ENCODE measurements at places on chromosomes 6 and 20.

DNA sequence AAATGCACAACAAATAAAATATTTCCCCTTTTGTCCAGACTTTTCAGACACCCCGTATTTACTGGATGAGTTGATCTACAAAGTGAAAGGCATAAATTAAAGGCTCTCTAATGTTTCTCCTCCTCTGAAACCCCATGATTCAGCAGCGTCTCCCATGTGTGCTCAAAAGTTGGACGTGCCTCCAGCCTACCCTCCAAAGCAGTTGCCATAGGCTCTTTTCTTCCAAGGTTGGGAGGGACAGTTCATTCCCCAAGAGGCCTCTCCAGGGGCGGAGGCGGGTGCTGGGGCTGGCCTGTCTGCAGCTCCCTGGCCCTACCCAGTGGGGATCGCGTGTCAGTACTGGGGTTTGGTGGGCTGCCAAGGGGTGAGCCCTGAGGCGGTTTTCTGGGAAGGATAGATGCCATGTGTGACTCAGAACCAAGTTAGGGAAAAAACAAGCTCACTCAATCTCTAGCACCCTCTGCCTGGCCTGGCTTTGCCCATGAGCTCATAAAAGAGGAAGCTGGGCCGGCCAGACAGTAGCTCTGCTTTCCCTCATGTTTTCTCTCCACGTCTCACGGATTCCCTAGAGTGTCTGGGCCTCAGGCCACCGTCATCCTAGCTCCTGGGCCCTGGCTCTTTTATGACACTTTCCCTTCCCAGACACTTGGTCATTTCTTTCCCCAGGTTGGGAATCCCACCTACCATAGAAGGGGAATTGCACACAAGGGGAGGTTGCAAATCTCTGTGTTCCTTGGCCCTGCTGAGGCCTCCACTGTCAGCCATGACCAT is 8.0 kb upstream of the IER3 start:
- DNase-seq, result peak; percentile 94

DNA sequence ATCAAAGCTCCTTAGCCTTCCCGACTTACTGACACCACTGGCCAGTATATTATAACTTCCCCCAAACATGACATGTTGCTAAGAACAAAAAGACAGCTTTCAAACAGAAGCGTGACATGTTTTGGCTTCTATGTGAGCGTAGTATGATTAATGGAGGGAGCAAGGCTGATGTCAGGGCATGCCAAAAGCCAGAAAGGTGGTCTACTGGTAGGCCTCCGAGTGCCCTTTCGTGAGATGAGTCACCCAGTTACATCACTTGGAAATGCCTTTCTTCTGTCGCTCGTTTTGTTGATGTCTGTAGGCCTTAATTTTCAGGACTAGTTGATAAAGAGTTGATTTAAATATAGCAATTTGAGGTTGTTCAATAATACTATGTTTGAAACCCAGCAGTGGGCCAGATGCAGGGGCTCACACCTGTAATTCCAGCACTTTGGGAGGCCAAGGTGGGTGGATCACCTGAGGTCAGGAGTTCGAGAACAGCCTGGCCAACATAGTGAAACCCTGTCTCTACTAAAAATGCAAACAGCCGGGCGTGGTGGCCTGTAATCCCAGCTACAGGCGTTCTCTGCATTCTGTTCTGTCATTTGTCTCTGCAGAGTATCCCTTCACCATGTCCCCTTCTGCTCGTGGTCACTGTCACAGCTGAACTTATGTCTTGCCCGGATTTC is 53.3 kb downstream of the CNKSR3 start:
- no peak for DNase-seq

- no peak for DNase-seq
Measured at GRCh38 chr6:139282684-139283083, 9.1 kb downstream of the TXLNB start.

DNA sequence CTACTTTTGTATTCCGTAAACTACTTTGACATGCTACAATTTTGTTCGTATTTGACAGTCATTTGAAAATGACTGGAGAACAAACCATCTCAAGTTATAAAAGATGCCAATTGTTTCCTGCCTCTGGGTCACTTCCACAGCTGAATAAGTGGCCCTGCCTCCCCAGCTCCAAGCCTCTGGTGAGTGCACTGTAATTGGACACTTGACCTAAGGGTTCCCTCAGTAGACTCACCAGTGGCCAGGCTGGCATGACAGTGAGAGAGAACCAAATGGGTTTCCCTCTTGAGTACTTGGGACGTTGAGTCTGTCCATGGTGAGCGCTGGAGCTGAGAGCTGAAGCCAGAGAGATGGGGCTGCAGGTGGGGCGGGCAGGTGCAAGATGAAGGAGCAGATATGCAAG is 57.1 kb downstream of the SLC35D3 start:
- no peak for DNase-seq

DNA sequence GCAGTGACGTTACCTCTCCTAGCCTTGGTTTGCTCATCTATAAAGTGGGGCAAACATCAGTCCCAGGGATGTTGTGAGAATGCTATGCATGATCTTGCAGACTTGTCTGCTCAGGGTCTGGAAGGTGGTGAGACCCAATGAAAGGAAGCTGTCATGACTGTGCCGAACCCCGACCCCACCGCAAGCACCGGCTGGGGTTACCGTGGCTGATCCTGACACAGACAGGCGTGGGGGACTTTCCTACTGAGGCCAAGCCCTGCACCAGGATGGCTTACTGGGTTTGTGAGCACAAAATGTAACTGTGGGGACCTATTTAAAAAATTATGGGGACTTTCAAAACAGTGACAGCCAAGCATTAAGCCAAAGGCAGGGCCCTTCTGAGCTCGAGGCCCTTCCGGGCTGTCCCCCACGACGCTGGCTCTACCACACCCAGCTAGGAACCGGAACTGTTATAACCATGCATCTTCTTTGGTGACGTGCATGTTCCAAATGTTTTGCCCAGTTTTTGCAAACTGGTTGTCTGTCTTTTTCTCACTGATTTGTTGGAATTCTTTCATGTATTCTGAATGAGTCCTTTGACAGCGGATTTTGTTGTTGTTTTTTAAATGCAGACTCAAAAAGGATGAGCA is 76.6 kb upstream of the PMEPA1 start:
- no peak for DNase-seq

GRCh38 chr6:33297406-33297955 is 1.3 kb downstream of the RGL2 start:
- no peak for DNase-seq

- DNase-seq, result no peak
Measured at GRCh38 chr6:150560884-150561219, 38.8 kb upstream of the PLEKHG1 start.

DNA sequence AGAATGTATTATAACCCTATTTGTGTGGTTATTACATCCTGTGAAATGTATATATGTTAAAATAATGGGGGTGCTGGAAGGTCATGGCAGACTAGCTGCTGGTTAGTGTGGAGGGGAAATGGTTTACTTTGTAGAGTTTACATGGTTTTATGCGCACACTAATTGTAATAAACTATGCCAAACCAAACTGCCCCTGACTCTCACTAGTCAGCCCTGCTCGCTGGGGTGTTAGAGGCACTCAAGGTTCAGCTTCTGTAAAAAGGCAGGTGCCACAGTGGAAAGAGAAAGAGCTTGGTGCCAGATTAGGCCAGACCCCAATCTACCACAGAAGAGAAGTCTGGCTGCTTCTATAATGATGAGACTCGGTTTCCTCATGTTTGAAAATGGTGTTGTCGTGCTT is 52.7 kb downstream of the GOPC start:
- no peak for DNase-seq

- no peak for DNase-seq
Measured at GRCh38 chr6:139335447-139336210, 38.8 kb downstream of the CITED2 start.

- DNase-seq, result no peak
Measured at GRCh38 chr6:97110149-97110548, 172.9 kb downstream of the MMS22L start.

DNA sequence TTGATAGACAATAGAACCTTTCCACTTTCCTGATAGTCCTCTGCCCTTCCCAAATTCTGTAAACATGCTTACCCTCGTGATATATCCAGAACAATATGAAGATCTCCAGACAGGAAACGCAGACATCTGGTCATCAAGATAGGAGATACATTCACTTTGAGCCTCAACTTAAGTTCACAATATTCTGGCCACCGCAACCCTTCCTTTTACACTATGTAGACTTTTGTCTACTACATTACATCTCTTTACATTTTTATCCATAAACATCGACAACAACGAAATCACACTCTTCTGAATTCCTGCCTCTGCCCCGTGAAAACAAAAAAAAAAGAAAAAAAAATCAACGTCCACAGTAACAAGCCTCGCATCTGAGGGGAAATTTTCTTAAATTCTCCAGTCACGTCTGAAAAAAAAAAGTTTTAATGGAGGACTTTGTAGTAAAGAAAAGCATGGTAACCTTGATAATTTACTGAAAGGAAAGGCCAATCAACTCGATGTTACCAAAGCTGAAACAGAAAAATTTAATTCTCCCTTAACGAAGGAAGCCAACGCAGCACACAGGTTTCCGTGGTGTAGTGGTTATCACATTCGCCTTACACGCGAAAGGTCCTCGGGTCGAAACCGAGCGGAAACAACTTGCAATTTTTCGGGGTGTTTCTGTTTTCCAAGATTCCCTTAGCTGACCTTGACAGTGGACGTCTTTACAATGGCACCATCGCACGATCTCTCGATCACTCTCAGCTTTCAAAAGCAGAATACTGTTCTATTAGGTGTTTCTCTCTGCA is 21.8 kb downstream of the POM121L2 start:
- no peak for DNase-seq

GRCh38 chr20:57509665-57510237 is 15.2 kb downstream of the CTCFL start:
- no peak for DNase-seq

DNA sequence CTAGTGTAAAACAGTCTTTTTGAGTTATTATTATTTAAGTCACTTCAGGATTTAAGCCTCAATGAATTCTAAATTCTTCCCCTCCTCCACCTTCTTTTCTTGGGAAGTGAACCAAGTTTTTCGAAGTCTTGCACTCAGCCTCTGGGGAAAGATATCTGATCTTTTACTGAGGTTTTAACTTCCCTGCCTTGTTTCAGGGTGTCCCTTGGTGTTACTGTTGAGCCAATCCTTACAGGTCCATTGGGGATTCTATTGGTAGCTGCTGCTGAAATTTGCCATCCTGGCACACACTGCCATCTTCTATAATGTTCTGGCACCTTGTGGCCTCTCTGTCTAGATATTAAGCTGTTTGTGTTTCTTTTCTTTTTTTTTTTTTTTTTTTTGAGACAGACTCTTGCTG is 31.7 kb downstream of the BEND6 start:
- no peak for DNase-seq

GRCh38 chr6:17869010-17869752 is 118.3 kb downstream of the KIF13A start:
- DNase-seq, result no peak

- no peak for DNase-seq
Measured at GRCh38 chr6:21438237-21438985, 155.1 kb upstream of the SOX4 start.

Measured in left hindlimb (tissue), 1 donor.